Hematopoietic multipotent progenitor cell (in vitro differentiated cells): ENCODE measurements at places on chromosomes 2 and 18. TPM values are rescaled to one million over a fixed set of nuclear protein-coding genes. Genes with fewer than 3 reads are reported as not detected.

DNA sequence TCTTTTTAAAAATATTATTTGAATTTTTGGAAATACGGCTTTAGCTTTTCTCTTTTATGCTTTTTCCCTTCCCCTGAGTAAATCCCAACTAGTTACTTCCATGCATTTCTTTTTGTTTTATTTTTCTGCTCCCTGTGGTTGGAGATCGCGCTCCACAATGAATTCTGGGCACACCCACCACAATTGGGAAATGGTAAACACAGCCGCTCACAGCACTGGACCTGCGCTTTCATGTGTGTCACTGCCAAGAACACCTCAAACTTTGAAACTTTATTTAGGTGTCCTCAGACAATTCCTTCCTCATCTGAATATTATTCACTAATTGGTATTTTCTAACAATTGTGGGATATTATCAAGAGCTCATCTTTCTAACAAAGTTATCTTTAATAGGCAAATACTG, 82.8 kb upstream of the TMEM18 start:
- no peak for DNase-seq

DNA sequence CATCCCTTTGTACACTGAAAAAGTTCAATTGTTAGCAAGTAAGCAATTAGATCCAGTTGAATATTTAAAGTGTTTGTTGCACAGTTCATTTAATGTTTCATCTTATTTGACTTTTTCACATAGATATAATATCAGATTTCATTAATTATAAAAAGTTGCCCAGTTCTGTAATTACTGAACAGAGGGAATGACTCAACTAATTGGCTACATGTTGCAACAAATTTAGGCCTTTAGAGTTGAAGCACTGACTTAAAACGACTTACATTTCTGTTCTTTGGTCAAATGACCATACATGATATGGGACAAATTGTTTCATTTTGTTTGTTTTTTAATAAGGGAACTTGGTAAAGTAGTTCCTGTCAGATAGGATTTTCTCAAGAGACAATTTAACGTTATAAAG, 68.5 kb upstream of the FAM117B start:
- DNase-seq, result no peak

DNA sequence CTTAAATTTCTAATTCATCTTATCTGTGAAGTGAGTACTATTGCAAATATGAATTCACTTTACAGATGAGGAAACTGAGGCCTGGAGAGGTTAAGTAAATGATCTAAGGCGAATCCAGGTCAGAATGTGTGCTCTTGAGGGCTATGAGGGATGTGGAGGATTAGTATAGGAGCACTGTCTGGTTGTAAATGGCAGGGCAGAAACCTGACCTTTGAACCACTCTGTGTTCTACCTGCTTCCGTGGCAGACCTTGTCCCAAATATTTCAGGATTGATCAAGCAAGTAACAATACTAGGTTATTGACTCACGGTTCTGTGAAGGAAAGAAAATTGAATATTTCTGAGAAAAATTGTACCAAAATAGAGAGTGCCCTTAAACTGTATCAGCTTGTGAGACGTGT, 74.7 kb downstream of the PTPRM start:
- DNase-seq, result no peak

DNA sequence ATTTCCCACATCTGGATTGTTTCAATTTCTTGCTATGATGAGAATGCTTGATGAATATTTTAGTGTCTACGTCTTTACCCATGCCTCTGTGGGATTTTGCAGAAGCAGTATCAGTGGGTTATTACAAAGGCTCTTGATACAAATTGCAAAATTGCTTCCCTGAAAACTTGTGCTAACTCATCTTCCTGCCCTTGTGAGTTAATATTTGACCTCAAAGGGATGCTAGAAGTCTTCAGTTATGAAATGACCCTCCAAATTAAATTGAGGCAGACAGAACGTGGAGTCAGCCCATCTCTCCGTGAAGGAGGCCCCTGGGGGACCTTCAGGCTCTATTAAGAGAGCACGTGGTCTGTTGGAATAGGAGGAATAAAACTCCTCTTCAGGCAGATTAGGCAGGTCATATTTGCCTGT, 239.2 kb upstream of the HS6ST1 start:
- DNase-seq, result no peak

The DUSP19 gene
- total RNA-seq, result 3.2 TPM
